ENCODE measurements at places on chromosomes 5 and 9. TPM values are rescaled to one million over a fixed set of nuclear protein-coding genes. Genes with fewer than 3 reads are reported as not detected.

Gene CDH18
- 308 TPM for polyA plus RNA-seq

Gene PCDHGC5
- 0.34 TPM for polyA plus RNA-seq

Gene LVRN
- polyA plus RNA-seq: not detected

Gene SNX24
- polyA plus RNA-seq: 25.9 TPM

Gene ADRA1B
- polyA plus RNA-seq: not detected

Gene ZNF474
- not detected for polyA plus RNA-seq

Gene BTNL8
- not detected for polyA plus RNA-seq

Gene IFNE
- polyA plus RNA-seq: not detected

Gene THBS4
- 5.2 TPM for polyA plus RNA-seq

Gene F2RL2
- polyA plus RNA-seq: not detected

Gene IL17B
- polyA plus RNA-seq: not detected

Gene PCDHB15
- 30.0 TPM for polyA plus RNA-seq

Gene PCAT7
- 0.53 TPM for polyA plus RNA-seq
